Daoy (cell line): ENCODE measurements at places on chromosomes 2 and 18.

- DNase-seq: no peak
These were observed 400.7 kb upstream of the TNP1 start for GRCh38 chr2:217260441-217261115.

GRCh38 chr2:135914485-135914884 lies 38.2 kb upstream of the MCM6 start:
- no peak for DNase-seq

DNA sequence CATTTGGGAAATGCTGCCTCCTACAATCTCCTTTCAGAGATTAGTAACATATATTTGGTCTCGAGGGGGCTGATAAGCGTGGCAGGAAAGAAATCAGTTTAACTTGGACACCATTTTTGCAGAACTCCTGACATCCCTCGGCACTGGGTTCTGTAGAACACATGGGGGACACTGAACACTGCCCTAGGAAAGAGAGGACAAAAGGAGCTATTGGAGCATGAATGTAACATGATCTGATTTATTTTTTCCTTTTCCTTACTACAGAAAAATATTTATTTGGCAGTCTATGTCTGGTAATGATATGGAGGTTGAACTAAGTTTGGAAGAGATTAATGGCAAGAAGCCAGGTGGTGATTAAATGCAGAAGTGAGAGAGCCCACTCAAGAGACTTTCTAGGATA lies 153.8 kb downstream of the AFF3 start:
- no peak for DNase-seq

GRCh38 chr2:57886161-57886786 lies 160.3 kb upstream of the VRK2 start:
- no peak for DNase-seq

DNA sequence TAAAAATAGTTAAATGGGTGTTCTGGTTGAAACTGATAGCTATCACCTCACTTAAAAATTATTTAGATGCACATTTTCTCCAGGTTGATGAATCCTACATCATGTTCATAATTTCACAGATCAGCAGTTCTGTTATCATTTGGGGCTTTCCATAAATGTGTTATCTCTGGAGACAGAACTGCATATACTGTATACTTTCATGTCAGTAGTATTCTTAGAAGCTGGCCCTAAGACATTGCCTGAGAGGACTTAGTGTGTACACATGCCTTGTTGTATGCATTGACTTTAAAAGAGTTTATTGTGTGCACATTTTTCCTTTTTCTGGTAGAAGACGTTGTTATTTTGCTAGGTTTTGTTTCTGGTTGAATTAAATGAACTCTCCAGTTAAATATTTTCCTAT lies 41.0 kb downstream of the PIK3C3 start:
- no peak for DNase-seq

DNA sequence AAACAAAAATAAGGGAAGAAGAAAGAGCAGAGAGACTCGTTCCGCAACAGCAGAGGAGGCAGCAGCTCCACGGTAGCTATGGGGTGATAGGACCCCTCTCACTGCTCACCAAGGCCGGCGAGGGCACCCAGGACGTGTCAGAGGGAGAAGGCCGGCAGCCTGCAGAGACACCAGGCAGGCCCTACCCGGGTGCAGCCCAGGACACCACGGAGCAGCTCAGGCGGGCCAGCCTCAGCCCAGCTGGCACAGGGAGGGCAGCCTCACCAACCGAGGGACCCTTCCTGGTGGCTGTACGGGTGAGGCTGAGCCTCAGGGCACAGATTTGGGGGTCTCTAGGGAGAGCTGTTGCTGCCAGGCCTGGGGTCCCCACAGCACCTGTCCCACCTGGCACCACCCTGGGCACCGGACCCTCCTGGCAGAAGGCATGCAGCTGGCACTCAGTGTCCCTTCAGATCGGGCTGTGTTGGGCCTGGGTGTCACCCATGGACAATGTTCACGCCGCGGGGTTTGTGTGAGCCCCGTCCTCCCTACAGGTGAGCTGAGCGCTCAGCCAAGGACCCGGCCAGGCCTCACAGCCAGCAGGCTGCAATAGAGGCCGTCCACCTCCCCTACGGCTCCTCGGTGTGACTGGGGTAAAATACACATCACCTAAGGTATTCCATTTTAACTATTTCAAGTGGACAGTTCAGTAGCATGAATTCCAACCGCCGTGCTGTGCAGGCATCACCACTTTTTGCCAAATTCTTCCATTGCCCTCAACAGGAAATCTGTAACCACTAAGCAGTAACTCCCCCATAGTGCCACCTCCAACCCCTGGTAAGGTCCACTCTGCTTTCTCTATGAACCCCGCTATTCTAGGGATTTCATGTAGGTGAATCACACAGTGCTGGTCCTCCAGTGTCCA lies 21.6 kb downstream of the KCNG2 start:
- DNase-seq: no peak

DNA sequence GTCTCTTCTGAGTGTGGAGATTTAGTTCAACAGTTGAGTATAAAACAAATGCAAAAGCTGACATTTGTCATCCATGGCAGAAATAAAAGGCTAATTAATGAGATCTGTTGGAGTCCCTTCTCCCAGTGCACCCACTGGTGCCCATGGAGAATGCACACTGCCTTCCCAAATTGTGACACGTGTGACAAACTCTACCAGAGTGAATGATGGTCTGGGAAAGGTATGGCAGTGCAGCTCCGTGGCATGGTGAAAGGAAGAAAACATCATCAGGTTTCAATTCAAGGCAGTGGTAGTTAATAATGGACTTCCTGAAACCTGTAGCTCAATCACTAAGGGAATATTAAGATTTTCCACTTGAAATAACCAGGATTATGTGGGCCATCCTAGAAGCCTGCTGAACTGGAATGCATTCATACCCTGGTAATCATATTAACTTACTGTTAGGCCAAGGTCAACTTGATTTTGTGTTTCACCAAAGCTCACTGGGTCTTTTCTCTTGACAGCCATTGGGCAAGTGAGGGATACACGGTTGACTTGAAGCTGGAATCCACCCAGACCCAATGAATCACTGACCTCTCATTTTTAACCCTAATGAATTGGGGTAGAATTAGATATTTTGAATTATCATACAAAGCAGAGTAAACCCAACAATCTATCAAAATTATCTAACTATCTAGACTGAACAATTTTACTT lies 167.6 kb downstream of the AFF3 start:
- DNase-seq: peak; percentile 72

DNA sequence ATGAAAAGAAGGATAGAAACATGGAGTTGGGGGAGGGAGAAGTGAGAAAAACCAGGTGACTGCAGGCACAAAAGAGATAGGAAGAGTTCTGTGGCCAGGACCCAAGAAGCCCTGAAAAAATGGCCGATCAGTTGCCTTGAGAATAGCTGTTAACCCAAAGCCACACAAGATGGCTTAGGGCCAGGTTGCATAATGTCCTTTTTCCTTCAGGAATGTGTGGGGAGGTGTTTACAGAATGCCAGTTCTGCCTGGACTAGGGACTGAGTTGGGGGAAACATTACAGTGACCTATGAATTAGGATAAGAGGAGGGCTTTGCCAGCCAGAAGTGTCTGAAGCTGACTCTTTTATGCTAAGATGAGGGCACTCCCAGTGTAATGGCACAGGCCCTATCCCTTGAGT lies 17.1 kb downstream of the FAM110C start:
- no peak for DNase-seq

DNA sequence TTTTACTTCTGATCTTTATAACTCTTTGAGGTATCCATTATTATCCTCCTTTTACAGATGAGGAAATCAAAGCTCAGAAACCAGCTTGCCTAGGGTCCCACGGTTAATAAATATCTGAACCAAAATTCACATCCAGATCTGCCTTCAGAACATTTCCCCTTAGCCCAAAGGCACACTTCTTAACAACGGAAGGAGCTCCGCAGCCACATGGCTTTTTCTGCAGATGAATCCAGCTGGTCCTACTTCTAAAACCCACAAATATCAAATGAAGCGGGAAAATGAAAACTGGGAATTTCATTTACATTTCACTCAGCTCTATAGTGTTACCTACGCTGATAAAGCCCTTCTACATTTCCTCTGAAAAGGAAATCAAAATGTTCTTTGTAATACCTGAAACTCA lies 357.0 kb upstream of the ID2 start:
- no peak for DNase-seq

DNA sequence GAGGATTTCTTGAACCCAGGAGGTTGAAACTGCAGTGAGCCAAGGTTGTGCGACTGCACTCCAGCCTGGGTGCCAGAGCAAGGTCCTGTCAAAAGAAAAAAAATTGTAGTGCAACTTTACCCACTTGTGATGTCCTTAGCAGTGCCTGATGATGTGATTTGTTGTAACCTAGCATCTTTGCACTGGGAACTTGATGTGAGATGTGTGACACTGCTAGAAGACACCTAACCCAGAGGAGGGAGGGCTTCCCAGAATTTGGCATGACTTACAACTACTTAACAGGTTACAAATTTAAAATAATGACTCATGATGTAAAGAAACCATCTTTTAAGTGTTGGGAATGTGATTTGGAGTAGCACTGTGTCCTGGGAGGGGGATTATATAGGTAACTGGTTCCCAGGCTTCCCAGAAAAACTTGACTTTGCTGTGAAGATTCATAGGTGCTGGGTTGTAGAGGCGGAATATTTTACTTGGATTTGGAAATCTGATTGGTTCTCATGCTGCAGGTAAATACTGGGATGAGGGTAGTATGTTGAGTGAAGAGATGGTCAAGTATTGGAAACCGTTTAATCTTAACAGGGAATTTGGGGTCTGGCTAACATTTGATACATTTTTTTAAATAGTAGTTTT lies 3.7 kb downstream of the EEF1B2 start:
- no peak for DNase-seq

DNA sequence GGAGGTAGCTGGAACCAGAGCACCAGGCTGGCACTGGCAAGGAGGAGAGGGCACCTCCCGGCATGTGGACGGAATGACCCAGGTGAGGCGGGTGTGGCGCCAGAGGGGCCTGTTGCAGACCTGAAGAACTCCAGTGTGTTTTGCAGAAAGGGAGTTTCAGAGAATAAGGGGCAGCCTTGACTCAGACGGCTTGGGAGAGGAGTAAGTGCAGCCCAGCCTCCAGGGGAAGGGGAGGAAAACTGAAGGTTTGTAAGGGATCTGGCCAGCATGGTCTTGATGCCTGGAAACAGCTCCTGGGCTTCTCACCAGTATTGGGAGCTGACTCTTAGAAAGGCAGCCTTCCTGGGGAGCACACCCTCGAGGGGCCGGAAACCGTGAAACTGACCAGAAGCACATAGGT lies 101.1 kb downstream of the AGAP1 start:
- no peak for DNase-seq

GRCh38 chr18:5294113-5294456 lies 1.4 kb downstream of the ZBTB14 start:
- no peak for DNase-seq

DNA sequence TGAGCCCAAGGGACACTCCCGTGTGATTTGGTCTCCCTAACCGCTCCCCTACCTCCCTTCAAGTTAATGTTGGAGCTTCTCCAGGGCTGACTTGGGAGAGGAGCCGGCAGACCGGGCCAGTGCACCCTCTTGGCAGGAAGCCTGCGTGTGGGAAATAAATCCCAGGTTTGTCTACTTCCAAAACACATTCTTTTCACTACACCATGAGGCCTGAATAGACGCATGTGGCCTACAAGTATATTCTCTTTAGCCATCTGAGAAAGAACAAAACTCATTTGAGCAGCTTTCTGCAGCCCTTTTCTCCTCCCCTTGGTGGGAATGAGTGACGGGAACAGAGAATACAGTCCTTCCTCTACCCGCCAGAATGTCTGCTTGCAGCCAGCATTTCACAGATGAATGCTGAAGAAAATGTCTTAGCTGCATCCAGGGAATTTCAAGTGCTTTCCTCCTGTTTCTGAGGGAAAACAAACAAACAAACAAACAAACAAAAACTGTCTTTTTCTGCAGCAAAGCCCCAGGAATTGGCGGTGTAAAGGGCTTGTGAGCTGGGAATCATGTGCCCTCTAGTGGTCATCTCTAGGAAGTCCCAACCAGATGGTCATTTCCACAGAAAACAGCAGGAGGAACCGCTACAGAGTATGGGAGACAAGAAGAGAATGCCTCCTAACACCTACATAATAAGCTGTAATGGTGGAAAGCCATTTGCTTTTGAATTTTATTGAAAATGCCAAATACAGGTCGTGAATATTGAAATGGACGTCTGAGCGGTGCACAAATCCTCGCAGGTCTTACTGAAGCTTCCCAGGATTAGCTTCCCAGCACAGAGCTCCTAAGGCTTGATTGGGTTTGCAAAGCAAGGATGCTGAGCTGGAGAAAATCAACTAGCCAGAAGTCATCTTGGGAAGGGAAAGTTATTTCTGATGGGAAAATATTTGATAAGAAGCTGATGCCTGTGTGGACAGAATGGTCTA lies 41.2 kb upstream of the DAPL1 start:
- DNase-seq: peak; percentile 54

DNA sequence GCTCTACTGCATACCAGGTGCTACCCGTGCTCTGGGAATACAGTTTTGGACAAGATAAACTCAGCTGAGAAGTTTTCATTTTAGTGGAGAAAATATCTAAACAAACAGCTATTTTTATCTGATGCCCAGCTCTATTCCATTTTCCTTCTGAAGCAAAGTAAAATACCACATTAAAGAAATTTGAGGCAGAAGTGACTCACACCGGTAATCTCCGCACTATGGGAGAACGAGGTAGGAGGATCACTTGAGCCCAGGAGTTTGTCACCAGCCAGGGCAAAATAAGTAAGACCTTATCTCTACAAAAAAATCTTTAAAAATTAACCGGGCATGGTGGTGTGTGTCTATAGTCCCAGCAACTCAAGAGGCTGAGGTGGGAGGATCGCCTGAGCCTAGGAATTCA lies 416.2 kb upstream of the LYPD1 start:
- DNase-seq: peak; percentile 15

- DNase-seq: no peak
These were observed 70.7 kb downstream of the NABP1 start for GRCh38 chr2:191748528-191749180.
